ENCODE measurements at places on chromosomes 5 and 9.

- DNase-seq: no peak
These were observed 56.2 kb upstream of the ABCA1 start for GRCh38 chr9:104984121-104984520.

GRCh38 chr9:87659534-87660419 is 66.1 kb upstream of the CTSL start:
- DNase-seq: no peak

DNA sequence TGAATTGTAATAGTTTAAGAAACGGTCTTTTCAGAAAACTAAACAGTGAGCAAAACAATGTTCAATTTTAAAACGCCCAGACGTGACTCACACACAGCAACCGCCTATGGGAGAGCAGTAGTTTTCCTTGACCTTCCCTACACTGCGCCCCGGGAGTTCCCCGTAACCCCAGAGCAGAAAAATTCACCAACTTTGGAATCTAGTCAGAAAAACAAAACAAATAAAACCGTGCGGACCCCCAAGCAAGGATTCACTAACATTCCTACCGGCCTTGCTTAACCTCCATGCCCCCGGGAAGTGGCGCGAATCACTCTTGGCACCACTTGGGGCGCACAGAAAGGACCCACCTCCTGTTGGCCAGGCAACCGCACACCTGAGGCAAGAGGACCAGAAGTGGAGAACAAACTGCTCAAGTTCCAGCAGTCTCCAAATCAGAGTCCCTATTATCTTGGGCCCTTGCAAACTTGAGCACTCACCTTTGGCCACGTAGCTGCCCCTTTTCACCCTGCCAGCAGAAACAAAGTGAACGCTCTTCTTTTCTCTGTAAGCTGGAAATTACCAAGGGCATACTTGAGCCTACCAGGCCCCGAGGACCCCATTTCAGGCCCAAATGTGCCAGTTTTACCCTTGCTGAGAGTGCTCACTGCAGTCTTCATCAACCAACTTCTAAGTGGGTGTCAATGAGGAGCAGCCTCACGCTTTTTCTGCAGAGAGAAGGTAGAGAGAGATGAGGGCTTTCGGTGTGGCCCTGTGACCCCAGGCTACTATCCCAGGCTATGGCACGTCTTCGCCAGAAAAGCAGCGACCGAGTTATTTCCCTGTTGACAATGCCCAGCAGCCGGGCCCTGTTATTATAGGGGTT is 189.7 kb downstream of the MEF2C start:
- DNase-seq: no peak

- DNase-seq: no peak
These were observed 820.8 kb downstream of the MAT2B start for GRCh38 chr5:164326219-164326618.
